Stimulated activated CD4-positive, alpha-beta T cell treated with anti-CD3 and anti-CD28 coated beads, Interleukin-4, amount 100 ng/mL, for 48 hours (primary cell): ENCODE measurements at places on chromosomes 11 and 22.

DNA sequence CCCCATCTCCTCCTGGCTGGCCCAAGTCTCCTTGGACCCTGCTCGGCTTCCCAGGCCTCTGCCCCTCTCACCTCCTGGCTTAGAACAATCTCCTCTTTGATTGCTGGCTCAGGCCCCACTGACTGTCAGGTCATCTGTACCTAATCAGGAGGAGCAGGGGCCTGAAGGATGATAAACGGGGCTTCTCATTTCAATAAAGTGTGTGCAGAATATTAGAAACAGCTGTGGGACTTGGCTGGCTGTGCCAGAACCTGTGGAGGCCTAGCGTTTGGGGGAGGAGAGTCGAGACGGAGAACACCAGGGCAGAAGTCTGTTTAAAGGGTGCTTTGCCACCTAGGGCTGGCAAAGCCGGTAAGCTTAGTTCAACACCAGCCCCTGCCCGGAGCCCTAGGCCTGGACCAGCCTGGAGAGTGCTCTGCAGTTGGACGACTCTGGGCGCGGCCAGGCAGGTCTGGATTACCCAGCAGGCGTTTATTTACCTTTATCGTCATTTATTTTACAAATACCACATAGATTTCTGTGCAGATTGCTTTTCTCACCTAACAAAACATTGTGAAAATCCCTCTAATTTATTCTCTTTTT is 10.1 kb upstream of the VSIG10L2 start:
- DNase-seq = no peak

GRCh38 chr11:117907276-117908108 is 21.7 kb downstream of the TMPRSS13 start:
- peak; percentile 56 for DNase-seq

GRCh38 chr11:2751523-2752203 is 51.9 kb upstream of the KCNQ1OT1 start:
- no peak for DNase-seq

DNA sequence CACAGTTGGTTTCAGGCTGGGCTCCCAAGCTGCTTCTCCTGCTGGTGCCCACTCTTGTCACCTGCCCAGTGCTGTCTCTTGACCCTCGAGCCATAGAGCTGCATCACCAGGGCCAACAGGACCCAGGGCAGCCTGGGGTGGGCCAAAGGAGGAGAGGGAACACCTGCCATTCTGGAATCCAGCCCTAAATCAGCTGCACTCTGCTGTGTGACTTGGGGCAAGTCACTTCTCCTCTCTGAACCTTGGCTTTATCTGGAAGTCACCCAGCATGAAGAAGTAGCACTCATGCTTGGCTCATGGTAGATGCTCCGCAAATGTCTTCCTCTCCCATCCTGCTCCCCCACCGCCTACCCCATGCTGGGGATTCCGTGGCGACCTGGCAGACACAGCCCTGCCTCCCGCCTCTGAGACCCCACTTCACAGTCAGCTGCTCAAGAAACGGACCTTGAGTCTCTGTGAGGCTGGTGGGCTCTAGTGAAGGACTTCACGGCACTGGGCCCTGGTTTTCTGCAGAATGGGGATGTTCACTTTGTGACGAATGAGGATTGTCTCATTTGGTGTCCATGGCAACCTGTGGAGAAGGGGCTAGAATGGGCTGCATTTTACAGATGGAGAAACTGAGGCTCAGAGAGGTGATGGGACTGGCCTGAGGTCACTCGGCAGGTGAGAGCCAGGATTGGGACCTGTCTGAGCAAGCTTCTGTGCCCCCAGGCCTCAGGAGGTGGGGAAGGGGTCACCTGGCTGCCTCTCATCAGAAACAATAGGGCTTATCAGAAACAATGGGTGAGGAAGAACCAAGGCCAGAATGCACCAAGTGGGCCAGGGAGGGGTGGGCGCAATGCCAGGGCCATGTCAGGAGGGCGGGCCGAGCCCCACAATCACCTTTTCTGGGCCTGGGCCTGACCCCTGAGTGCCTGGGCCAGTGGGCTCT is 12.4 kb downstream of the EMID1 start:
- DNase-seq = no peak

DNA sequence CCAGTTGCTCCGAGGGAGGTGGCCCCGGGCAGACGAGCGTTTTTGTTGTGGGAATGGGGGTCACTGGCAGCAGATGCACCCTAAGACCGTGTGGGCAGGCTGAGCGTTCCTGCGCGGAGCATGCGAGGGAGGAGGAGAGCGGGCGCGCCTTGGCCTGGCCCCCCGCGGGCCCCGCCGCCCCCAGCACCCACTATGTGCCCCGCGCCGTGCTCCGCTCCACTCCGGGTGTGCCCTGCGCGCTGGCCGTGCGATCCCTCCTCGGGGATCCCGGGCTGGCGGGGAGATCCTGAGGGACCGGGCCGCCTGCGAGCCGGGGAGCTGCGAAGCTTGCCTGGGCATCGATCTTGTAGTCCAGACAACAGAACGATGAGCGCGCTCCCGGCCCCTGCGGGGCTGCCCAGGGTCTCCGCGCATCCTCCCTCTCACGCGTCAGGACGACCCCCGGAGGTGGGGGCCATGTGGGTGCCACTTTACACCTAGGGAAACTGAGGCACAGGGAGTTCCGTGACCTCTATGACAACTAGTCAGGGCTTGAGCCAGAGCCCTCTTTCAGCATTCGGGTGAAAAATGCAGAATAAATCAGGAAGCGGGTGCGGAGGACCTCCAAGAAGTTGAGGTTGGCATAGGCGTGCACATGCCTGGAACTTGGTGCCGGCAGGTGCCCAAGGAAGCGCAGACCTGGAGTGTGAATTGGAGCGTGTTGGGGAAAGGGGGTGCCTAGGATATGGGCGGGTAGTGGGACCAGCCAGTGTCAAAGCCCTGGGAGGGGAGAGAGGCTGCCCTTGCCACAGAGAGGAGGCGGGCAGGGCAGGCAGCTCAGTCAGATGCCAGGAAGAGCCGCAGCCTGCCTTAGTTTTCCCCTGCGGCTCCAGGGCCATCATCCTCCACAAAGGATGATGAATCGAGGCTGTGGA is 1.3 kb upstream of the KMT5B start:
- DNase-seq = no peak

- DNase-seq = no peak
Observed at GRCh38 chr11:66651016-66651415, 12.5 kb downstream of the RBM4 start.

DNA sequence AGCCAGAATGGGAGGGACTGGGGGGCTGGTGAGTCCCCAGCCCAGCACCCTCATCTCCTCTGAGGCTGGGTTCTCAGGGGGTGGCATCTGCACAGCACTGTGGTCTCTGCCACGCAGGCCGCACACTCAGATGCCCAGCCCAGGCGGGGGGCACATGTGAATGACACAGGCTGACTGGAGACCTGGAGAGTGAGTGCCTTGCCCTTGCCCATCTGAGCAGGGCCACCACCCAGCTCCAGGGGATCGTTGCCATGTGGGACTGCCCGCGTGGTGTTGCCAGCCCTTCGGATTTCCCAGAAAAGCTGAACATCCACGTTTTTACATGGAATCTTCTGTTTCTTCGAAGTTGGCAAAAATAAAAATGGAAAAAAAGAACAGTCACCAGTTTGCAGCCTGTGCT is 18.9 kb downstream of the PRDM11 start:
- DNase-seq = no peak

GRCh38 chr11:33699515-33700062 is 1.0 kb downstream of the C11orf91 start:
- DNase-seq = no peak

- DNase-seq = no peak
Observed at GRCh38 chr22:24440270-24440717, 12.9 kb downstream of the ADORA2A start.

DNA sequence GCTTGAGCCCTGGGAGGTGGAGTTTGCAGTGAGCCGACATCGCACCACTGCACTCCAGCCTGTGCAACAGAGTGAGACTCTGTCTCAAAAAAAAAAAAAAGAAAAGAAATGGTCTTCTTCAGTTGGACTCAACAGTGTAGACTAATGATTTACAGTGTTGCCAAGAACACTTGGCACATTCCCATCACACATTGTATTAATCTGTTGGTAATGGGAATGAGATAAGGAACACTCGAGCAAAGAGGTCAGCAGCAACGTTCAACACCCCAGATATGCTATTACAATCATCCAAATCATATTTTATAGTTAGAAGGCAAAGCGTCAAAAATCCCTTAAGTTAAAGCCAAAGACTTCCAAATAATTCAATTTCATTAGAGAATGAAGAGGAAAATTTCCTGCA is 14.5 kb downstream of the CDON start:
- DNase-seq = no peak

DNA sequence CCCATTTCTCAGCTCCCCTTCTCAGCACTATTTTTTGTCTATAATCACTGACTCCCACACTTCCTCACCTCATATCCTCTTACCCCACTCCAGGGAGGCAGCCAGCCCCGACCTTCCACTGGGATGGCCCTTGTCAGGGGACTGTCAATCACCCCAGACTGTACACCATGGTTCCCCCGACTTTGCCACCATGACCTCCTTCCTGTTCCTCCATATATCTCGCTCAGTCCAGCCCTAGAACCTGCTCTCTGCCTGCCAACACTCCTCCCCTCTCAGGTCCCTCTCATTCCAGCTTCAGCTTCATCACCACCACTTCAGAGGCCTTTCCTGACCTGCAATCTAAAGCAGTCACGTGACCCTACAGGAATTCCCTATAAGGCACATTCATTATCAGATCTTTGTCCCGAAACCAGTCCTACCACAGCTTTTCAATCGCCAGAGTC is 16.5 kb downstream of the PRPF19 start:
- DNase-seq = no peak

GRCh38 chr11:123306531-123306930 is 111.5 kb upstream of the CLMP start:
- DNase-seq = no peak

DNA sequence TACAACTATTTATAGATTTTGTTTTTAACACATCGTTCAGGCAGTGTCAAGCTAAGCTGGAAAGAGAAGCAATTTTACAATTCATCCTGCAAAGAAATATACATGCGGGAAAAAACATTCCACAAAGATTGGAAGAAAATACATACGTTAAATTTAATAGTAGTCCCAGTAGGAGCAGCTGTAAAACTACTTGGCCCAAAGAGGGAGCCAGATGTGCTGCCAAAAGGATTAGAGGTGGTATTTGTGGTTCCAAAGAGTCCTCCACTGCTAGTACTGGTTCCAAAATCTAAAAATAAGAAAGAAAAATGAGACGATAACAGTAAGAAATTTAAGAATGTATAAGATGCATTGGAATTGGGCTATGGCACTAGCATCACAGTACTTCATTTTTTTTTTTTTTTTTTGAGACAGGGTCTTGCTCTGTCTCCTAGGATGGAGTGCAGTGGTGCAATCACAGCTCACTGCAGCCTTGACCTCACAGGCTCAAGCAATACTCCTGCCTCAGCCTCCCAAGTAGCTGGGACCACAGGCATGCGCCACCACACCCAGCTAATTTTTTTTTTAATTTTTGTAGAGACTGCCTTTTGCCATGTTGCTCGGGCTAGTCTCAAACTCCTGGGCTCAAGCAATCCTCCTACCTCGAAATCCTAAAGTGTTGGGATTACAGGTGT is 21.5 kb downstream of the NUP98 start:
- DNase-seq = no peak

GRCh38 chr11:96215110-96215782 is 127.7 kb downstream of the MAML2 start:
- no peak for DNase-seq

DNA sequence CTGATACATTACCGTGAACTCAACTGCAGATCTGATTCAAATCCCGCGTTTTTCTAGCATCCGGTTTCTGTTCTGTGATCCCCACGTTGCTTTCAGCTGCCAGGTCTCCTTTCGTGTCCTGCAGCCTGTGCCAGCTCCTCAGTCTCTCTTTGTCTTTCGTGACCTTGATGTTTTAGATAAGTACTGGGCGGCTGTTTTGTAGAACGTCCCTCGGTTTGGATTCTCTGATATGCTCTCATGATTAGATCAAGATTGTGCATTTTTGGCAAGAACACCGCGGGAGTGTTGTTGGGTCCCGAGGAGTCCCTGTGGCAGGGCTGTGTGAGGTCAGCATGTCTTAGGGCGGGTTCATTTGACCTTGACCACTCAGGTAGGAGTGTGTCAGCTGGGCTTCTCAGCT is 38.6 kb downstream of the KCNQ1 start:
- DNase-seq = no peak

DNA sequence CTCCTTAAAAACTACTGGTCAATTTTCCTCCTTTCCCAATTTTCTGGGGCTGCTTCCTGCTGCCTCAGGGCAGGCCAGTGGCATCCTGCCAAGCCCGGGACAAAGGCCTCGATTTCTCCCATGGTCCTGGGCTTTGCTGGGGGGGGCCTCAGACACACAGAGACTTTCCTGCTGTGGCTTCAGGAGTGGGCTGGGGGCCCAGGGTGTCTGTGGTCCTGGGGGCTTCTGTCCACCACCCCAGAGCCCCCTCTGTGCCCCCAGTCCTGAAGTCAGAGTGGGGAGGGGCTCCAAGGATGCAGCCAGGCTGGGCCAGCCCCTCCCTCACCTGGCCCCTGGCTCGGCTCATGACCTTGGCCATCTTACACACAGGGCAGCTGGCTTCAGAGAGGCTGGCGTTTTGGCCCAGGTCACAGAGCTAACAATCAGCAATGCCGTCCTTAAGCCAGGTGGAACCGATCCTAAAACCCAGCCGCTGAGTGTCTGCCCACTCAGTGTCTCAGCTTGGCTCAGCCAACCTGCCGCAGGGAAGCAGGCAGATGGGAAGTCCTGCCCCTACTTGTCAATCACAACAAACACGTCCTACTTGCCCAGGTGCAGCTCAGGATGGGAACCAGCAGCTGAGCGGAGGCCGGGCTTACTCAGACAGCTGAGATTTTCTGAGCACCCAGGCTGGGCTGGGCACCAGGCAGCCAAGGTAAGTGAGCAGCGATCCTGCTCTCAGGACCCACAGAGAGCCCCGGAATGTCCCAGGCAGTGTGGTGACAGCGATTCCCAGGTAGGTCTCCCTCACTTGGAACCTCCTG is 34.6 kb downstream of the OSBPL5 start:
- DNase-seq = no peak

DNA sequence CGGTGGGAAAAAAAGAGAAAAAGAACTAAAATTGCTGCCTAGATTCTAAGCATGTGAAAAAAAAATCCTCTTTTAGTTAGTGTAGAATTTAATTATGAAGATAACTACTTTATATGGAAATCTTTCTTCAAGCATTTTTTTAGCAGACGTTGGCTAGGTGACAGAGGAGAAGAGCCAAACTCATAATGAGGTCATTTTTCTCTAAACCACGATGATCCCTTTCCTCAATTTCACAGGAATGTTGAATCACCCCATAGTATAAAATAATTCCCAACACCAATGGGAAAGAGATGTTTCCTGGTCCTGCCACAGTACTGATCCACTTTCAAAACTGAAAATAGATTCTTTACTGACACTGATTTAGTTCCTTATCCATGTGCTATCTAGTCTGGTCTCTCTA is 319.8 kb downstream of the DLG2 start:
- no peak for DNase-seq

- no peak for DNase-seq
Observed at GRCh38 chr22:44391481-44392445, 79.0 kb upstream of the SHISAL1 start.

GRCh38 chr11:87447606-87448005 is 409.9 kb downstream of the TMEM135 start:
- no peak for DNase-seq

- no peak for DNase-seq
Observed at GRCh38 chr11:111632516-111633220, 30.4 kb downstream of the SIK2 start.
